ENCODE measurements at places on chromosomes 1 and 21. TPM values are rescaled to one million over a fixed set of nuclear protein-coding genes. Genes with fewer than 3 reads are reported as not detected.

Gene ABCA4
- 0.26 TPM for total RNA-seq

Gene CDK18
- total RNA-seq: 1.5 TPM

Gene PAQR6
- total RNA-seq: 0.33 TPM

Gene TMPRSS2
- 0.17 TPM for total RNA-seq

Gene GBP7
- not detected for total RNA-seq
